ENCODE measurements at places on chromosomes 7 and 10. TPM values are rescaled to one million over a fixed set of nuclear protein-coding genes. Genes with fewer than 3 reads are reported as not detected.

Gene OR6V1
- total RNA-seq: not detected

Gene SEPTIN7
- 207 TPM for total RNA-seq

Gene TMEM225B
- total RNA-seq: 0.55 TPM

Gene CHST15
- 4.6 TPM for total RNA-seq

Gene SPDYE5
- 0.12 TPM for total RNA-seq

Gene TMEM236
- total RNA-seq: 0.11 TPM

Measured in uterine smooth muscle cell (primary cell).